ENCODE measurements at places on chromosomes 11 and 22.

- no peak for DNase-seq
These were observed 193.3 kb downstream of the C11orf91 start for GRCh38 chr11:33507356-33507755.

- peak; percentile 72 for DNase-seq
These were observed 12.3 kb downstream of the NARS2 start for GRCh38 chr11:78562398-78562797.

- DNase-seq, result no peak
These were observed 93.5 kb downstream of the MRTFA start for GRCh38 chr22:40542821-40543540.

DNA sequence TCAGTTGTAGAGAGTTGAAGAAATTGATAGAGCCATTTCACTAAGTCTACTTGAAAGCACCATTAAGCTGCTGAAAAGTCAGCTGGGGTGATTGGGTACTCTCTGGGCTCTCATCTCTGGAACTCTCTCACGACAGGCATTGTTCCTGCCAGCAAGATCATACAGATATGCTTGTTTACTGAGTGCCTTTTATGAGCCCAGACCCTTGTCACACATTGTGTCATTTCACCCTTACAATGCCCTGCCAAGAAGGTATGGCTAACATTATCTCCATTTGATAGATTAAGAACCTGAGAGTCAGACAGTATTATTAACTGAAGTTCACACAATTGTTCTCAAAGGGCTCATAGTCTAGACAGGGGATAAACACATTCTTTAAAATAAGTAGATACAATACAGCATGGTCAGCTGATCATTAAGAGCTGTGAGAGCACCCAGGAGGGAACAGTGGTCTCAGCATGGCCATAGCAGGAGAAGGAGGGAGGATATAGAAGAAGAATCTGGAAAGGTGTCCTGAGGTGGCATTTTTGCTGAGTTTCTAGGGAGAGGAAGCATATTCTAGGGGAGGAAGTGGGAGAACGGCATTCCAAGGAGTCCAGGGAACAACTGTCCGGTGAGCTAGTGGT lies 580.5 kb downstream of the INSC start:
- no peak for DNase-seq

DNA sequence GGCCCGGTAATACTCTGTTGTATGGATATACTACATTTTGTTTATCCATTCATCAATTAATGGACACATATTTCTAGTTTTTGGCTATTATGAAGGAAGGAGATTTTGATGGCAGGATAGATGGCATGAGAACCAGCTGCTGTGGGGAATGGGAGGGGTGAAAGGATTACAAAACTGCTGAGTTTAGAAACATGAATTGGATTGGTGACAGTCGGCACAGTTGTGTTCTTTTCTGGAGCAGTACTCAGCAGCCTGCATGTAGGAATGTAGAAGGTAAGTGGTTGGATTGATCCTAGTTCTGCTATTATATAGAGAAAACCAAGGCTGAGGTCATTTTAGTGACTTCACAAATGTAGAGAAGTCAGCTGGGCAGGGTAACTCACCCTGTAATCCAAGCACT lies 7.1 kb downstream of the PAAF1 start:
- no peak for DNase-seq

DNA sequence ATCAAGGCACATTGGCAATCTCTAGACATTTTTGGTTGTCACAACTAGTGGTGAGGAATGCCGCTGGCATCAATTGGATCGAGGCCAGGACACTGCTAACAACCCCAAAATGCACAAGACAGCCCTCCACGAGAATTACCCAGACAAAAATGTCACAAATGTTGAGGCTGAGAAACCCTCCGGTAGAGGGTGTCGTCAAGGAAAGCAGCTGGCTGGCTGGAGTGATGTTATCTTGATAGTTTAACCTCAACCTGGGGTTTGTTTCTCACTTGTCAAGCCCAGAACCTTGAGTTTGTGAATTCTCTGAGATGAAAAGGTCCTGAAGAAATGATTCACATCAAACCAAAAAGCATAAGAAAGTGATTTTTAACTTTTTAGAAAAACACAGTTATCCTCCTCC lies 21.1 kb upstream of the TMPRSS13 start:
- no peak for DNase-seq

GRCh38 chr22:36333644-36334043 lies 54.1 kb downstream of the MYH9 start:
- DNase-seq, result no peak

- peak; percentile 15 for DNase-seq
These were observed 1.1 kb upstream of the PPFIBP2 start for GRCh38 chr11:7512525-7513233.

- DNase-seq, result no peak
These were observed 1.0 kb downstream of the SYT9 start for GRCh38 chr11:7252683-7253213.

GRCh38 chr11:57546869-57547475 lies 9.6 kb downstream of the SMTNL1 start:
- DNase-seq, result peak; percentile 70

DNA sequence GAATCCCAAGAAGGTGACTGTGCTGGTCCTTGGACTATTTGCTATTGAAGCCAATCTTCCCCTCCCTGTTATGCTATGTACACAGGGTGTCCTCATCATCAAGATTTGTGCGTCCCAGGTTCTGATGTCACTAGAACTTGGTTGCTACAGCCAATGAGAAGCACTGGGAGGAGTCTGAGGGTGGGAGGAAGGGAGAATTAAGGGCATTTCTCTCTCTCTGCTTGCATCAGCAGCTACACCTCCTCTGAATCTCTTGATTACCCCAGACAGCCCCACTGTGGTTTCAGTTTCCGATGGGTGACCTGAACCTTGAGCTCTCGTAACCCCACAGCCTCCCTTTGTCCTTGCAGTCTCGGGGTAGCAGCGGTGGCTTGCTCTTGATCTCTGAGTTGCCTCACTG lies 212.4 kb upstream of the SESN3 start:
- DNase-seq, result no peak

DNA sequence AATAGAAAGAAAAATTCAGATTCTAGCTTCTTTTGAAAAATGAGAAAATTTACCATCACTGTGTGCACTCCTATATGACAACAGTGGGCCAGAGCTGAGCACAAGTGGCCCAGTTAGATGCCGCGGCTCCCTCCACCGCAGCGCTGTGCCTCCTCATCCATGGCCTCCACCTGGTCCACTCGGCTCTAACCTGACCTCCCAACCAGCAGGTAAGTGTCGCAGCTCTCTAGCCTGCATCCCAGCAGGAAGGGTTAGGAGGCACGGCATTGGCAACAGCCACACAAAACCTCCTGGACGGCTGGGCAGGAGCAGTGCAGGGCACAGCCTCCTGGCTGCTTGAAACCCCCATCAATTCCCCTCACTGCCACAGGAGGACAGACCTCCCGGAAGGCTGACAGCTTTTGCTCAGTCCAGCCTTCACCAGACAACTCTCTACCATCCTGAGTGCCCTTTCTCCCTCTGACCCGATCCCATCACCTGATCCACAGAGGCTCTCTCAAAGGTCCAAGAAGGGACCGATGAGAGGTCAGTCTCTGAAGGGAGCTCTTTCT lies 76.1 kb downstream of the RPL27A start:
- DNase-seq, result no peak

- no peak for DNase-seq
These were observed 6.6 kb upstream of the SSTR3 start for GRCh38 chr22:37218771-37219411.

- peak; percentile 70 for DNase-seq
These were observed 309.1 kb downstream of the SWAP70 start for GRCh38 chr11:9972989-9973388.

- peak; percentile 87 for DNase-seq
These were observed 22.8 kb upstream of the GUCY1A2 start for GRCh38 chr11:107041088-107041444.

DNA sequence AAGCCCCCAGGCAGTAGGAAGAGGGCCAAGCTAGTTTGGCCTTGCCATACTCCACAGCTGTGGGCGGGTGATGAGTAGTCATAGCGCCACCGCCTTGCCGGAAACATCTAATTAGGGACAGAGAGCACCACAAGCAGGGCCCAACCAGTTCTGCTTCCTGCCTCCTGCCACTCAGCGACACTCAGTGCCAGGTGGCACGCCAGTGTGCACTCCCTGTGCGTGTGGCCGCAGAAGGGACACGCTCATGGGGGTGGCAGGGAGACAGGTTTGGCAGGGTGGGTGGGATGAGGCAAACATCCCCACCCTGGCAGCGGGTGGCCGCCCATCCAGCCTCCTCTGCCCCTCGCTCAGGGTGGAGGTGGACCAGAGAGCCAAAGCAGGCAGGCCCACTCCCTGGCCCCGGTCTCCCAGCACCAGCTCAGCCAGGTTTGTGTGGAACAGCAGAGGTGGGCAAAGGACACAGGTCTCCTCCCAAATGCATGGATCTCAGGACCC lies 4.9 kb downstream of the OVOL1 start:
- no peak for DNase-seq

DNA sequence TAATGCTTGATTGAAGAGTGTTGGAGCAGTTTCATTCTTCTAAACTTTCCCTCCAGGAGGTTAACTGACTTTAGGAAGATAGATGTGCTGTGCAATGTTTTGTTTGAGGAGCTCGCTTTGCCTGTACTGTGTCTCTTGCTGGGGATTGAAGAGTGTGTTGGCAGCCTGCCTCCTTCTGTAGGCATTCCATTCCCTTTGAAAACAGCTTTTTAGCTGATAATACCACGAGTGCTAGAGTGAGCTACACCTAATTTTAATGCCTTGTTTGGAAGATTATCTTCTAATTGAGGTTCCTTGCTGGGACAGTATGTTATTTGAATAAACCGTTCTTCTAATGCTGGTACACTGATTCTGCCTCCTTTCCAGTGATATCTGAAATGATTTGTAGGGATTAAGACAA lies 7.2 kb downstream of the DDX10 start:
- DNase-seq, result peak; percentile 84

DNA sequence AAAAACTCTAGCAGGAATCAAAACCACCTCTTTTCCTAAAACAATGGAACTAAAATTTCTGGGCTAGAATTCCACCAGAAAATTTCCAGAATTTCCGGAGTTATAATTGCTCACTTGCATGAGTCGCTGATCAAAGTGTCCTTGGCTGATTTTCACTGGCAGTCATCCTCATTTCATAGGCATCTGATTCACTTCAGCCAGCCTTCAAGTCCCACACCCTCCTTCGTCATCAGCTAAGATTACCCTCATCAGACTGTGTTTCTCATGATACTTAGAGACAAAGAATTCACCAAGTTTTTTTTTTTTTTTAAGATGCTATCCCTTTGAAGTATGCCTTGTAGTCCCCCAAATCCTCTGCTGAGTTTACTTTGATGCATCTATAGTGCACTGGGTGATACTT lies 71.5 kb upstream of the RAB38 start:
- DNase-seq, result peak; percentile 79

DNA sequence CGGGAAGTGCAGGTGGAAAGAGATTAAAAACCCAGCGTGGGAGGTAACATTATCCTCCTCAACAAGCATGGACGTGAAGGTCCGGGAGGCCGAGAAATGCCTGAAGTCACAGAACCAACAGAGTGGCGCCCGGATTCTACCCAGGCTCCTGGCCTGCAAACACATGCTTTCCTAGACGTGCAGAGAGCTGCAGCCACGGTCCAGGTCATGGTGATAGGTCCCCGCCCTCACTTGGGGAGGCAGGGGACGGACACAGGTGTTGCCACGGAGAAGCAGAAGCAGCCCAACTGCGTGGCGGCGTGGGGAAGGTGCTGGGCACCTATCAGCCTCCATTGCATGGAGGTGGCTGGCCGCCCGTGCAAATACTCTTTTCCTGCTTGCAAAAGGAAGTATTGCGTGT lies 148.8 kb downstream of the MPPED1 start:
- DNase-seq, result no peak

DNA sequence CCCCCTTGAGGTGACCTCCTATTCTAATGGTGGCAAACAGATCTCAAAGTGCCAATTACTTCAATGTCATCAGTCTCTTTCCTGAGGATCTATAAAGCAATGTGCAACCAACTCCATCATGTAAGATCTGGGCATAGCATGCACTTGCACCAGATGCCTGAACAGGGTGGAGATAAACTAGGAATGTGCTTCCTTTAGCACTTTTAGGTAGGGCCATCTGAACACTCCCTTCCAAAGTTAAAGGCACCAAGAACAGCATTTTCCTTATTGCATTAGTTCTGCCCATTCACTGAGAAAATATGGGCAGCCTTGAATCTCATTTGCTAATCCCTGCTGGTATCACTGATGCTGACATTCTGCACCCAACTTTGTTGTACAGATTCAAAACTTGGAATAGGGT lies 112.0 kb downstream of the SGSM3 start:
- no peak for DNase-seq

GRCh38 chr11:64720167-64720566 lies 2.8 kb downstream of the NRXN2 start:
- no peak for DNase-seq

DNA sequence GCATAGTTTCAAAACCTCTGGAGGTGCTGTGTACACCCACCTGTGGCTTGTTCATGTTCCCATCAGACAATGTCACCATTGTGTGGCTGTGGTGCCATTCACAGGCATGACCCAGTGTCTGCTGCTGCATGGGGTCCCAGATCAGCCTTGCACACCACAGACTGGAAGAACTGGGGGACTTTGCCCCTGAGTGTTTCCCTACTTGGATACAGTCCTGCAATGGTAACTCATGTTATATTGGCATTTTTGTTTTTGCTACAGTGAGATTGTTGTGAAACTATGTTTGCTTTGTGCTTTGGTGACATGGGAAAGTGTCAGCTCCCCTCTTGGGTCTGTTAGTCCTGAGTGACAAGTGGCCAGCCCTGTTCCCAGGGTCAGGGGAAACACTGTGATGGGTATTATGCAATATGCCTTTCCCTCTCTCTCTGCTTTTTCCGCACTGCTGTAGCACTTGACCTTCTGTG lies 108.8 kb downstream of the NAV2 start:
- peak; percentile 6 for DNase-seq

DNA sequence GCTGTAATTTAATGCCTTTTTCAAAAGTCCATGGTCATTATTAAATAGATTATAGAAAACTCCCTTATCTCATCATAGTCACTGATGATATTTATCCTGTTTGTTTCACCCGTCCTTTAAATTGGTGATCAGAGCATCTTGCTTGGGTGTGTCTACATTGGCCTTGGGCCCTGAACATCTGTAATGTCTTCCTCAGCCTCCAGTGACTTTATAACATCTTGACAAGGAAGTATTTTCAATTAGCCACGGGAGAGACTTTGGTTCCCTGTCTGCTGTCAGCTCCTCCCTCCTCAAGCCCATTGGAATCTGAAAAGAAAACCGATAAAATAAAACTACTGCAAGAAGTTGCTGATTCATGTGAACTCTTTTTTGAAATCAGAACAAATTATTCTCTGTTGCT lies 116.9 kb upstream of the TTC12 start:
- no peak for DNase-seq

DNA sequence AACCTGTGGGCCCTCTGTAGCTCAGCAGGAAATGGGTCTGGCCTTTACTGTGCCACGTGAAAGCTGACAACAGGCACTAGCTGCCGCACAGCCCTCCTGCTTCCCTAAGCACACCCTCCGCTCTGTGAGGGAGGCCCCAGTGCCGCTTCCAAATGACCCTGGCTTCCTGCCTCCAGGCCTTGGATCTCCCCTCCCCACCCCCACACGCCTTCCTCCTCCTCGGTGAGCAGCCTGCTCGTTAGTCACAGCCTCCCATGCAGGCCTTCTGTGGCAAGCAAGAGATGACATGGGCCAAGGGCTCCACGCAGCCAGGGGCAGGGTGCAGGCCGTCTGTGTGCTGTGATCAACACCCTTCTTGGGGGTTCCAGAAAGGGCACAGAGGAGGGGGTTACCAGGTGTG lies 15.3 kb upstream of the RASL10A start:
- peak; percentile 74 for DNase-seq

Data from iris pigment epithelial cell (primary cell).